Amniotic epithelial cell (primary cell): ENCODE measurements at places on chromosomes 2 and 18.
A peak's percentile ranks its signal among the peaks of the same experiment; 100 is the strongest.

- no peak for DNase-seq
Measured at GRCh38 chr2:39947294-39948015, 168.4 kb upstream of the THUMPD2 start.

- DNase-seq = no peak
Measured at GRCh38 chr2:233039846-233040530, 7.5 kb downstream of the NEU2 start.

DNA sequence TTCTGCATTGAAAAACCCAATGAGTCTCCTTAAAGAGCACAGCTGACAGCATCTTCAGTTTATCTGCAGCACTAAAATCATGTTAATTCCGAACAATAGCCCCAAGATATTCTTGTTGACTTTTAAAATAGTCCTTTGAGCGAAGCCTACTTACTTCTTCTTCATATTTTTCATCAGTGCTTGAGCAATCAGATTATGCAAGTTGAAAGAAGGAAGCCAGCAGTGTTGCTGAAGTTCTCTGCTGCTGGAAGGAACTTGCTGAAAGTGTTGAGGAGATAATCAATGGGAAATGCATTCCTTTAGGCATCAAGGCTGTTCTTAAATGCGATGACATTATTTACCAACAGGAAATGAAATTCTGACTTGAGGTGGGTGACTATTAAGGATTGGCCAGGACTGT is 105.9 kb upstream of the SNTG2 start:
- DNase-seq = no peak

GRCh38 chr2:58865436-58865835 is 624.3 kb upstream of the FANCL start:
- no peak for DNase-seq

GRCh38 chr2:80858965-80859364 is 554.4 kb upstream of the LRRTM1 start:
- no peak for DNase-seq

- peak; percentile 15 for DNase-seq
Measured at GRCh38 chr2:63301481-63301880, 250.9 kb downstream of the OTX1 start.

DNA sequence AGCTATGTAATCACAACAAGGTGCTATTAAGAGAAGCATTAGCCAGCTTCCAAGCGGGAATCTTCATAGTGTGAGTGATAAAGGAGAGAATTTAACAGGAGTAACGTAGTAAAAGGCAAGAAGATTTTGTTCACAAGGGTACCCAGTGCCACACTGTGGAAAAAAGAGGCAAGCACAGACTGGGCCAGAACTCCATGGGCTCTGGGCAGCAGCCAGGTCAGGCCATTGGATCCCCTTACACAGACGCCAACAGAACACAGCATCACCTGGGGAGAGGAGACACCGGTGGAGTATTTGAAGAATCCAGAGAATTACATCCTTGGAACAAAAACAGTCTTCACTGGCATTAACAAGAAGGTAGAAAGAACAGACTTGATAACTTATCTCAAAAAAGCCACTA is 21.2 kb downstream of the AMER3 start:
- no peak for DNase-seq

DNA sequence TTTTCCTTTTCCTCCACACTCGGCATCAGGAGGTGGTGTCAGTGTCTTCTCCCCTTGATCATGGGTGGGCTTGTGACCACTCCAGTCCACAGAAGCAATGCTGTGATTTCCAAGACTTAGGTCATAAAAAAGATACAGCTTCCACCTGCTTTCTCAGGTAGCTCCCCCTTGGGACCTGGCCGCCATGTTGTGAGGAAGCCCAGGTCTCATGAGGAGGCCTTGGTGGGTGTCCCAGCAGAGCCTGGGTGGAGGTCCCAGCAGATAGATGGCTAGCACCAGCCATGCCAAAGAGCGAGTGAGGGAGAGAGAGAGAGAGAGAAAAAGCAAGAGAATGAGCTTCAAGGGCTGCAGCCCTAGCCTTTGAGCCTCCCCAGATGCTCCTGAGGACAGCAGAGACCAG is 16.0 kb downstream of the SLC66A2 start:
- DNase-seq = no peak

DNA sequence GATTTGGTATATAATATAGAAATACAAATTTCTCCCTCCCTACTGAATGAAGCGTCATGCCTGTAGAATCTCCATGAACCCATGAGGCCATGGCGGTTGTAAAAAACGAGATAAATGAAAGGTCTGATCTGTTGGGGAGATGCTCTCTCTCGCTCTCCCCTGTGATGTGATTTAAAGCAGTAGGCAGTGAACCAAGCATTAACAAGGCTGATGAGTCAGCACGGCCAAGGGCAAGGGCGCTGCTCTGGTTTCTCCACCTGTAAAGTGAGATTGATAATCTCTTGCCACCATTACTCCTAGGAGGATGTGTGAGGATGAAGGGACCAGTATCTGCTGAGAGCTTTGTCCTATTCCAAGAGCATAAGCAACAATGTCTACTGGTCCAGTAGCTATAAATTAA is 553.3 kb downstream of the CMPK2 start:
- DNase-seq = no peak

GRCh38 chr2:96964221-96964905 is 22.0 kb downstream of the FAM178B start:
- DNase-seq = no peak

GRCh38 chr2:28643911-28644334 is 107.7 kb upstream of the PPP1CB start:
- peak; percentile 92 for DNase-seq

DNA sequence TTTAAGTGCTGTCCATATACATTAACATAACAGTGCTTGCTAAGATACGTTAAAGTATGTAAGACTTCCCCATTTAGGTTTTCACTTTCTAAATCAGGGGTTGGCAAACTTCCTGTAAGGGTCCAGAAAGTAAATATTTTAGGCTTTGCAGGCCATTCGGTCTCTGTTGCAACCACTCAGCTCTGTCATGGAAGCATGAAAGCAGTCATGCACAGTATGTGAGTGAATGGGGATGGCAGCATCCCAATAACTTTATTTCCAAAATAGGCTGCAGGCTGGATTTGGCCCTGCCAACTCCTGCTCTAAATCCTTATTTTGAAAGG is 128.7 kb downstream of the PLA2R1 start:
- DNase-seq = no peak

DNA sequence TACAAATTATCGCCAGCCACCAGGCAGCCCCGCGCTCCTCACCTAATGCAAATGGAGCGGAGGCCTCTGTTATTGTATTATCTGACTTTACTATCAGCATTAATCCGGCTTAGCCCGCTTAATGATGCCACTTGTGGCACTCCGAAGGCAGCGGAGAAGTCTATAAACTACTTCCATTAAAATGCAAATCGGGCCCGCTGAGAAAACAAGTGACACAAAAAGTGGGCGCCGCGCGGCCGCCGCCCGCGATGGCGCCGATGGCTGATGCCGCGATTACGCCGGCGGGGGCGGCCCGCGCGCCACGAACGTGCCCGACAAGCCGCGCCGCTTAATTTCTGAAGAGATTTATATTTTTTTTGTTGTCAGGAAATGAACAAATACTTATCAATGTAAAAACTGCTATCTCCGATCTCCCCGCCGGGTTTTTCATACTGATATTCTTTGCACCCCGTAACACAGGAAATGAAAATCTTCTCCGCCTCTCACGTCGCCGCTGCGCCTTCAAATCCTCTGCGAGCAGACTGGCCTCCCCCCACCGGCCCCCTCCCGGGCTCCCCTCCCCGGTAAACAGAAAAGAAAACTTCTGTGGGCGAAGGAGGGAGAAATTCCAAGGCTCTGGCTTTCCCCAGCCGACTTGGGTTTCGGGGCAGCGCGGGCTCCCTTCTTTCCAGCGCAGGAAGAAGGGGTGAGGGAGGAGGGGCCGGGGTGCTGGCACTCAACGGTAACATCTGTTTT is 221.8 kb downstream of the INSIG2 start:
- peak; percentile 15 for DNase-seq

- no peak for DNase-seq
Measured at GRCh38 chr18:1796636-1797035, 774.7 kb downstream of the METTL4 start.

DNA sequence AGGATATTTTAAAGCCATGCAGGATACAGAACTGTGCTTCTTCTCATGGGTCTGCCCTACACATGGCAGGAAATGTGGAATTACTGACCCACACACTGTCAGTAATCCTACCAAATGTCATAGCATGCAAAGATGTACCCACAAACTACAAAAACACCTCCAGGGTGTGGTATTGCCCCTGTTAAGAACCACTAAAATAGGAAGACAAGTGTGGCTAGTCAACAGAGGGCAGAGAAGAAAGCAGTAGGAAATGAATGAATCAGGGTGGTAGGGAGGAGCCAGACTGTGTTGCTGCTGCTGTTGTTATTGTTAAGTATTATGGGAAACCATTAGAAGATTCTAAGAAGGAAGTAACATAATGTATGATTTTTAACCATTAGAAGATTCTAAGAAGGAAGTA is 556.7 kb upstream of the ACVR2A start:
- no peak for DNase-seq

- DNase-seq = peak; percentile 100
Measured at GRCh38 chr2:102063941-102064678, 72.3 kb downstream of the IL1R2 start.

- peak; percentile 94 for DNase-seq
Measured at GRCh38 chr2:152646775-152647174, 70.5 kb downstream of the PRPF40A start.

DNA sequence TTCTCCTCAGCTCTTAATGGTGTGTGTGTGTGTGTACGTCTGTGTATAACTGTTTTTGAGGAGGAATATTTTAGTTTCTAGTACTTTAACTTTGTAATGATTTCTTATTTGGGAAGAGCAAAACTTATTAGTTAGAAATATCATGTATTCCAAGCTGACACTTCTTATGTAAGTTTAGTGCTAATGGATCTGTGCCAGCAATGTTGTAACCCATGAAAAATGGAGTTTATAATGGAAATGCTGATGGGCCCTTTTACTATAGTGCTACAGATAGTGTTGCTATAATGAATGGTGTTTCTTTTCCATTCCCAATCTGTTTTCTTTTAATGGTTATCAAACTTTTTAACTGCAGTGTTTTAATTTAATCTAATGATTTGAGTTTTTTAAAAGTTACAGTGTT is 49.8 kb upstream of the OTX1 start:
- peak; percentile 53 for DNase-seq

DNA sequence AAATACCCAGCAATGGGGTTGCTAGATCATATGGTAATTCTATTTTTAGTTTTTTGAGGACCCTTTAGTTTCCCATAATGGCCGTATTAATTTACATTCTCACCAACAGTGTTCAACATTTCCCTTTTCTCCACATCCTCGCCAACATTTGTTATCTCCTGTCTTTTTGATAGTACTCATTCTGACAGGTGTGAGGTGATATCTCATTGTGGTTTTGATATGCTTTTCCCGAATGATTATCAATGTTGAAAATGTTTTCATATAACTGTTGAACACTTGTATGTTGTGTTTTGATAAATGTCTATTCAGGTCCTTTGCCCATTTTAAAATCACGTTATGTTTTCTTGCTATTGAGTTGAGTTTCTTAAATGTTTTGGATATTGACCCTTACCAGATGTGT is 5.8 kb upstream of the RIF1 start:
- no peak for DNase-seq

- no peak for DNase-seq
Measured at GRCh38 chr2:170943041-170943440, 14.0 kb downstream of the GORASP2 start.

GRCh38 chr2:168443818-168444217 is 12.3 kb upstream of the CERS6 start:
- DNase-seq = no peak

- DNase-seq = no peak
Measured at GRCh38 chr2:146246736-146247523, 1597.9 kb upstream of the ACVR2A start.

GRCh38 chr2:99084256-99084655 is 57.3 kb upstream of the C2orf15 start:
- no peak for DNase-seq

DNA sequence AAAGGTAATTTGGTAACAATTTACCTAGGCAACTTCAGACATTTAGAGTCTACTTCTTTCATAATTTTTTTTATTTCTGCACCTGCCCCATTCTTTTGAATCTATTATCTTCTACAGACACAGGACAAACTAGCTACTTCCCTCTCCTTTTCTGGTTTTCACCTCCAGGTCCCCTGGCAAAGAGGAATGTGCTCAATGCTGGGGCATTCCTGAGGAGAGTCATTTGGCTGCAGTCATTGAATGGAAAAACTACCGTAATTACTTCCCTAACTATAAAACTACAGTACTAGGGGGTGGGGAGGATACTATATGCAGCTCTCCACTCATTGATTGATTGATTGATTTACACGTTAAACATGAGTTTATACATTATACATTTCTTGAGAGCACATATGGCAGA is 11.2 kb upstream of the ARHGAP28 start:
- DNase-seq = no peak

DNA sequence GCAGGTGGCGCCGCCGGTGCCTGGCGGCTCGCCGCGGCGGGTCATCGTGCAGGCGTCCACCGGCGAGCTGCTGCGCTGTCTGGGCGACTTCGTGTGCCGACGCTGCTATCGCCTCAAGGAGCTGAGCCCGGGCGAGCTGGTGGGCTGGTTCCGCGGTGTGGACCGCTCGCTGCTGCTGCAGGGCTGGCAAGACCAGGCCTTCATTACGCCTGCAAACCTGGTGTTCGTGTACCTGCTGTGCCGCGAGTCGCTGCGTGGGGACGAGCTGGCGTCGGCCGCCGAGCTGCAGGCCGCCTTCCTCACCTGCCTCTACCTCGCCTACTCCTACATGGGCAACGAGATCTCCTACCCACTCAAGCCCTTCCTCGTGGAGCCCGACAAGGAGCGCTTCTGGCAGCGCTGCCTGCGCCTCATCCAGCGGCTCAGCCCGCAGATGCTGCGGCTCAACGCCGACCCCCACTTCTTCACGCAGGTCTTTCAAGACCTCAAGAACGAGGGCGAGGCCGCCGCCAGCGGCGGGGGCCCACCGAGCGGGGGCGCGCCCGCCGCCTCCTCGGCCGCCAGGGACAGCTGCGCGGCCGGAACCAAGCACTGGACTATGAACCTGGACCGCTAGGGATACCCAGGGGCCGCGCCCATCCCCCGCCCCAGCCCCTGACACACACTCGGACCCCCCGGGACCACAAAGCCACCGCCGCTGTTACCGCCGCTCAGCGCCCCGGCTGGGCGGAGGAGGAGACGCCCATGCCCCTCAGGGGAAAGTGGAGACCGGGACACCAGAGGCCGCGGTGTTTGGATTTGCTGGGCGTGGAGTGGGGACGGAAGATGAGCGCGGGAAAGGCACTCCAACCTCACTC is 1.1 kb downstream of the CDK5R2 start:
- no peak for DNase-seq

DNA sequence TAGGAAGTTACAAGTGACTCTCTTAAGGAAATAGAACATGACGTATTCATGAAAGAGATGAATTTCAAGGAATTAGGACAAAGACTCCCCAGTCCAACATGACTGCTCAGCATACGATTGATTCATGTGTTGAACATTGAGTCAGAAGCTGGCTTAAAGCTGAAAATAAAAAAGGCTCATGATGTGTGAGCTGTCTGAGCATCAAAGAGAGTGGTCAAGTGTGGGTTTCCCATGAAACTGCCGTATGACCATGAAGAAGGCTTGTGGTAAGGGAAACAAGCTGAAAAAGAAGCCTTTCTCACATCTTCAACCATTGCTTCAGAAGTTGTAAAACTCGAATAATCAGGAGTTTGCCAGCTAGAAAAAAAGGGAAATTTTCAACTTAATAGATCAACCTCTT is 201.9 kb upstream of the APCDD1 start:
- DNase-seq = peak; percentile 41
